ENCODE measurements at places on chromosomes 7 and 10. TPM values are rescaled to one million over a fixed set of nuclear protein-coding genes. Genes with fewer than 3 reads are reported as not detected.

Gene MYL7
- total RNA-seq = 2.0 TPM

Gene AKR1D1
- 332 TPM for total RNA-seq

- DNase-seq = no peak
Measured at GRCh38 chr7:79520543-79520942, 67.1 kb upstream of the MAGI2 start.

DNA sequence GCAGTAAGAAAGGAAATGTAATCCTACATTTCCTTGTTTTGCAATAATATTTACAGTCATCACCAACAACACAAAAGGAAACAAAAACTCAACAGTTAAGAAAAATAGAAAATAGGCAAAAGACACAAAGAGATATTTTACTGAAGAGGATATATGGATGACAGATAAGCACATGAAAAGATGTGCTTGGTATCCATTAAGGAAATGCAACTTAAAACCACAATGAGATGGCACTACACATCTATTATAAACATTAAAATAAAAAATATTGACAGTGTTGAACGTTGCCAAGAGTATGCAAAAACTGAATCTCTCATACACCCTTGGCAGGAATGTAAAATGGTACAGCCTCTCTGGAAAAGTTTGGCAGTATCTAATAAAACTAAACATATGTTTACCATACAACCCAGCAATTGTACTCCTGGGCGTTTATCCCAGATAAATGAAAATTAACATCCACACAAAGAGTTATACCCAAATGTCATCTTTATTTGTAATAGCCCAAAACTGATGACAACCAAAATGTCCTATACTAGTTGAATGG lies 5.4 kb downstream of the CEP41 start:
- DNase-seq = no peak

DNA sequence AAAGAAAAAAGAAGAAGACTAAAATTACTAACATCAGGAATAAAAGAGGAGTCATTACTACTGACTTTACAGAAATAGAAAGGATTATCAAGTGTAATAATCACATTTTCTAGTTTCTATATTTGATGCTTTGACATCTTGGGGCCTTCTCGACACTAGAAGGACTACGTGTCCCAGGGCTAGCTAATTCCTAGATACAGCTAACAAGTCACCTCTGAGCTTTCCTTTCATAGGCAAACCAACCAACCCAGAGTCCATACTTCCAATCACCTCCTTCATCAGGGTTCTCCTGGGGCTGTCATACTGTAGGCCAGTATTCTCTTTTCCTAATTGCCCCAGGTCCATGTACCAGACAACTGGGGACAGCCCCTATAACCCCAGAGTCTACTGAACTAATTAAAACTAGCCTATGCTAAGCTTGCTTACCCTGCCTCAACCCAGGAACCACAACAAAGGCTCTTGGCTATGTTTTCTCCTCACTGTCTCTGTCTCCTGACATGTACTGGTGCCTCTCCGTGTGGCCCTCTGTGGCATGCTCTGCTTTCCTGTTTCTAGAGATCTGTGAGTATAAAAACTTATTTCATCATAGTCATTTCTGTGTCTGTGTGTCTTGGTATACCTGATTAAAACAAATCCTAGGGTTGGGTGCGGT lies 6.7 kb upstream of the PARP12 start:
- no peak for DNase-seq

GRCh38 chr10:22825841-22826240 lies 102.0 kb upstream of the ARMC3 start:
- DNase-seq = no peak

Data from right lobe of liver (tissue), 6 donors.